ENCODE measurements at places on chromosomes 3 and 15.
A peak's percentile ranks its signal among the peaks of the same experiment; 100 is the strongest.

DNA sequence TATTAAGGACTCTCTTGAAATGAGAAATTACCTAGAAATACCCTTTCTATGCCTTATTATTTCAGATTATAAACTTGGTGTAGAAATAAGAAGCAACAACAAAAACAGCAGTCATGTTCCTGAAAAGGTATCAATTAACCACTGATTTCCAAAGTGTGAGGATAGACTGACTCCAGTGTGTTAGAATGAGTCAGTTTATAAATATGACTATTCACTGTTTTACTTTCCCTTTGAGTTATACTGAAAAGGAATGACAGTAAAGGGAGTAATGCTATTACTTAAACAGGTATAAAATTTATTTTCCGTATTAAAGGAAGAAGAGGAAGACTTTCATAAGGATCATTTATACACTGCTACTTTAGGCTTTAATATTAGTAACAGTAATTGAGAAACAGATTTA, 12.9 kb downstream of the GMNC start:
- DNase-seq, result no peak

DNA sequence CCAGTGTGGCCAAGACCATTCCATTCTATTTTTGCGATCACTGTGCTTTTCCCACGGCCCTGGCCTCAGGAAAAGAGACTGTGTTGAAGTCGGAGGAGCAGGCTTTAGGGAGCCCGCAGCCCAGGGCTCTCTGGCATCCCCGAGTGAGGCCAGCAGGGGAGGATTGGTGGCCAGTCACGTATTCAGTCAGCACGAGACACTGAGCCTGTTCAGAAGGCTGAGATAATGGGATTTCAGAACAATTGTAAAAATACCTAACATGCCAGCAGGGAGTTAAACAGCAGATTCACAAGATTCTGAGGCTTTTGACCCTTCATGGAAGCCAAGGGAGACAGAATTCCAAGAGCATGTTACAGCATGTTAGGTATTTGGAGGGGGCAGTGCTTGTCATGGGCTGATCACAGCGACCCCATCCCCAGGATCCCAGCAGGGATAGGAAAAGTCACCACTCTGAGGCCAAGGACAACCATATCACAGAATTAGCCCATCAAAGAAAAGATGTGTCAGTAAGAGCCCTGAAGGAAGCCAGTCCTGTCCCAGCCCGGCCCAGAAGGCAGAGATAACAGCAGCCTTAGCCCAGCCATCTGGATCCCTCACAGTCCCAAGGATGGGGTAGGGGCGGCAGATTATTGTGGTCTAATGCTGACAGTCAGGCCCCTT, 40.6 kb downstream of the AMOTL2 start:
- DNase-seq, result peak; percentile 42

- DNase-seq, result no peak
Measured at GRCh38 chr3:106533093-106533787, 664.4 kb upstream of the CBLB start.

- no peak for DNase-seq
Measured at GRCh38 chr15:87792250-87793040, 464.1 kb downstream of the NTRK3 start.

DNA sequence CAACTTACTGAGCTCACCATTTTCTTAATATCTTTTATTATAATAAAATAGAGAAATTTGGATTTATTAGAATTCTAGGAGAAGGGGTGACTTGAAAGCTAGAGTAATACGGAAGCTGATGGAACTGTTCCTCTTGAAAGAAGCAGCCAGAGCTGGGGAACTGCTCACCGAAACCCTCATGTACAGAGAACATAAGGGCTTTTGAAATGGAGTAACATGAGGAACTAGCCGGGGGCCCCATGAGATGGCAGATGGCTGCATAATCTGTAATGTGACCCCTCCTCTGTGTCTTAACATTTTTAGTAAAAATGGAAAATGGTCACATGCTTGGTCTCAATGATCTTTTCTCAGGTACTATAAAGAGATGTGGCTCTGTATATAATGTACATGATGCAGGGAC, 15.7 kb upstream of the DYNC1LI1 start:
- no peak for DNase-seq

DNA sequence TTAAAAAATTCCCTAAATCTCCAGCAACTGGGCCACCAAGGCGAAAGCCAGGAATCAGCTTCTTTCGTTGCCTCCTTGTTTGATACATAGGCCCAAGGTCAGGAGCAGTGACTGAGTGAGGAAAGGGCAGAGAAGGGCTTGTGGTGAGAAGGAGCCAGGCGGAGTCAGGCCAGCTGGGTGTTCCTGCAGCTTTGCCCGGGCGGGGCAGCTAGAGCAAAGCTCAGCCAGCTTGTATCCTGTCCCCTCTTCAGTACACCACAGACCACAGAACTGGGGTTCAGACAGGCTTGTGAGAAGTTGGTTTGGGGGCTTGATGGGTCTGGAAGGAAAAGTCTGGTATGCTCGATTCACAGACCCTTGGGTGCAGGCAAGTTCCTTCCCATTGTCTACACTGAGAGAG, 52.6 kb downstream of the CCK start:
- DNase-seq, result no peak

All from HEK293T (cell line).